T-helper 17 cell (primary cell): ENCODE measurements at places on chromosomes 2 and 18.

GRCh38 chr2:191410646-191411436, 165.6 kb downstream of the MYO1B start:
- no peak for DNase-seq

DNA sequence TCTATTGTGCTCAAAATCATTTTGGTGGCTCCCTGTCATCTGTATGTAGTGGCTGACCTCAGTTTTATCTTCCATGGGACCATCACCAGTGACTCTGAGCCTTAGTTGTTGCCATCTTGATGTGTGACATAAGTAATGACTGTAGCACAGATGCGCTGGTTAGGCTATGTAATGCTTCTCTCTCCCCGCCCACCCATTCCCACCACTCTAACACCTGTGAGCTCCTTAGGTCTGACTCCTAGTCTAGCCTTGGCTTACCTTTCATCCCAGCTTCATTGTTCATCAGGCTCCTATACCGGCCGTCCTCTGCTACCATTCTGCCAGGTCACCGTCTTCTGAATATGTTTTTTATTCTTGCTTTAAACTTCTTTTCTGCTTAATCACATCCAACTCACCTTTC, 17.2 kb downstream of the MYO1B start:
- DNase-seq = no peak

- DNase-seq = no peak
These were observed 165.4 kb downstream of the MYCN start for GRCh38 chr2:16105669-16106281.

GRCh38 chr2:75640621-75641121, 5.9 kb upstream of the MRPL19 start:
- peak; percentile 18 for DNase-seq

GRCh38 chr2:17821535-17822444, 5.5 kb downstream of the MSGN1 start:
- no peak for DNase-seq

- DNase-seq = no peak
These were observed 73.9 kb upstream of the NCKAP5 start for GRCh38 chr2:133641942-133642725.

GRCh38 chr2:160291382-160291781, 91.3 kb upstream of the ITGB6 start:
- DNase-seq = no peak

DNA sequence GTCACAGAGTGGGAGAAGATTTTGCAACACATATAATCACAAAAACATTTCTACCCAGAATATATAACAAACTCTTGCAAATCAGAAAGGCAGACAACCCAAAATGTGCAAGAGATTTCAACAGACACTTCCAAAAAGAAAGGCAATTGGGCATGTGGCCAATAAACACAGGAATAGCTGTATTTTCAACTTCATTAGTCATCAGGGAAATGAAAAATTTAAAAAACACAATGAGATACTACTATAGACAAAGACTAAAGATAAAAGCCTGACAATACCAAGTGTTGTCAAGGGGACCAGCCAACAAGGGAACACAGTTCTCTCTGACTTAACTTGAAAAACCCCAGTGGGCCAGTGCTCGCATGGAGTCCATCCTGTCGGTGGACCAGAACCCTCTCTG, 40.5 kb downstream of the MTHFD2 start:
- no peak for DNase-seq

DNA sequence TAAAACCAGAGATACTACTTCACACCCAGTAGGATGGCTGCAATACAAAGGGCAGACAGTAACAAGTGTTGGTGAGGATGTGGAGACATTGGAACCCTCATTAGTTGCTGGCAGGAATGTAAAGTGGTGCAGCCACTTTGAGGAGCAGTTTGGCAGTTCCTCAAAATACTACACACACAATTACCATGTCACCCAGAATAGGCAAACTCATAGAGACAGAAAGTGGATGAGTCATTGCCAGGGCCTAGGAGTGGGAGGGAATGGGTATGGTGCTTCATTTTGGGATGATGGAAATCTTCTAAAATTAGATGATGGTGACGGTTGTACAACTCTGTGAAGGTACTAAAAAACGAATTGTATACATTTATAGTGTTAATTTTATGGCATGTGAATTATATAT, 54.8 kb downstream of the ATP9B start:
- DNase-seq = no peak

- no peak for DNase-seq
These were observed 136.4 kb downstream of the SCG2 start for GRCh38 chr2:223465793-223466192.

GRCh38 chr2:25505622-25506021, 163.9 kb upstream of the DNMT3A start:
- no peak for DNase-seq

GRCh38 chr2:216888887-216889622, 29.2 kb upstream of the TNP1 start:
- no peak for DNase-seq

DNA sequence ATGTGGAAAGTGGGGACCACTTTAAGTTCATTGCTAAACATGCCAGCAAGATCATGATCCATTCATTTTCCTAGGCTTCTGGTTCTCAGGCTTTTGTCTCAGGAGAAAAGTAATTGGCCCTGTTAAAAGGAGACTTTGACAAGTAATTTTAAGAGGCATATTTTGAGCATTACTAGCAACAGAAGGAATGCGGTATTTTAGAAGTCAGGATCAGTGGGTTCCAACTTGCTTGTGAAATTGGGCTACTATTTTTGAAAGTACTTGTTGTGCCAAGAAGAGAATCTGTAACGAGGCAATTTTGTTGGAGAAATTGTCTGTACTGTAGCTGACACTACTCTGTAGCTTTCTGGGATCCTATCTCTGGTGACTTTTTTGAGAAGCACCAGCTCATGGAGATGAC, 59.4 kb downstream of the CERS6 start:
- no peak for DNase-seq

DNA sequence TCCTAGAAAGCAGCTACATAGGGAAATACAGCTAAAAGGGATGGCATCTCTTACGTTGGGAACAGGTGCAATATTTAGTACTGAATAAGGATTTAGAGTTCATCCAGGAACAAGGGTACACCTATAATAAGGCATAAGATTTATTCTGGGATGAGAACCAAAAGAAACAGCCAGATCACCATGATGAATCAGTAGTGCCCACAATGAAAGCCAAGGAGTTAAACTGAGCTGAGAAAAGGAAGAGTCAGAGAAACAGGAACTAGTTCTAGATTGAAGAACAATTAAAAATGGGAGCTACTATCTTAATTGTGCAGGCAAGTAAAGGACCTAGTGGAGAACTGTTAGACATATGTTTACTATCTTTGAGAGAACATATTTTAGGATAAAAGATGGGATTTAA, 692.3 kb downstream of the LRP1B start:
- no peak for DNase-seq

GRCh38 chr18:6120820-6121279, 225.5 kb upstream of the TMEM200C start:
- no peak for DNase-seq

- no peak for DNase-seq
These were observed 76.8 kb downstream of the ZNF407 start for GRCh38 chr18:74674487-74674886.

DNA sequence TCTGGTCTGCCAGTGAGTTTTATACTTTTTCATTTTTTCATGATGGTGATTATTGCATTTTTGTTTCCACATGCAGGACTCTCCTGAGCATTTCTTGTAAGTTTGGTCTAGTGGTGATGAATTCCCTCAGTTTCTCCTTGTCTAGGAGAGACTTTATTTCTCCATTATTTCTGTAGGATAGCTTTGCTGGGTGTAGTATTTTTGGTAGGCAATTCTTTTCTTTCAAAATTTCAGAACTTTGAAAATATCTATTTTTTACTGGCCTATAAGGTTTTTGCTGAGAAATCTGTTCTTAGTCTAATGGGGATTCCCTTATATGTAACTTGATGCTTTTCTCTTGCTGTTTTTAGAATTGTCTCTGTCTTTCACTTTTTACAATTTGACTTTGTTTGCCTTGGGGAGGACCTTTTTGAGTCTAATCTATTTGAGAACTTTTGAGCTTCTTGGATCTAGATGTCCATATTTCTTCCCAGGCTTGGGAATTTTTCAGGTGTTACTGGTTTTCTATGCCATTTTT, 149.1 kb downstream of the UBR3 start:
- no peak for DNase-seq

DNA sequence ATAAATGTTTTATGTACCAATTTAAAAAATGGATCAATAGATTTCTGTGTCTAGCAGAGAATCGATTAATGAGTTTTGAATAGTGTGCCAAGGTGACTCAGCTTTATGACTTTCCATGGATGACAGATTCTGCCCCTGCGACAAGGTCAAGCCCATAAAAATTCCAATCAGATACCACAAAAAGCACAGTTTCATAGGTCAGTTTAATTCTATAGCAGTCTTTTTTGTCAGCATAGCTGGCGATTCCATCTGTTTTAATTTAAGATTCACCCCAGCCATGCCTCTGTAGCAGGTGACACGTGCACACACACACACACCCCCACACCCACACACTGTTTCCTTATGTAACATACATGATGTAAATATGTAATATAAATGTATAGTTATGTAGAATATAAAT, 28.9 kb downstream of the RAB31 start:
- no peak for DNase-seq

DNA sequence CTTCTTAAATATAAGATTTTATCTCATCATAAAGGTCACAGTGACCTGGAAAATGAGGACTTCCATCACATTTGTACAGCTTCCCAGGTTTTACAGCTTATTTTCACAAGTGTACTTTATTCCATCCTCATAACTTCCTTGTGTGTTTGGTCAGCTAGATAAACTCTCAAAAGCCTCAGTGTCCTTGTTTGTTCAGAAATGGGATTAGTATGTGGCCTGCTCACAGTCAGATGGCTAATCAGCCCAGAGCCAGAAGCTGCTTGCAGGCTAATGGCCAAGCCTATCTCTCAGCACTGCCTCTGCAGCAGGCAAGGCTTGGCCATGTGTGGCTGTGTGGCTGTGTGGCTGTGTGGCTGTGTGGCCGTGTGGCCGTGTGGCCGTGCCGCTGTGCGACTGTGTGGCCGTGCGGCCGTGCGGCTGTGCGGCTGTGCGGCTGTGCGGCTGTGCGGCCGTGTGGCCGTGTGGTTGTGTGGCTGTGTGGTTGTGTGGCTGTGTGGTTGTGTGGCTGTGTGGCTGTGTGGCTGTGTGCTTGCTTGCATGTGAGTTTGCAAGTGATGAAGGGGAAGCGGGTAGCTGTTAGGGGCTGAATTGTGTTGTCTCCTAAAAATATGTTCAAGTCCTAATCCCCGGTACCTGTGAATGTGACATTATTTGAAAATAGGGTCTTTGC, 233.0 kb upstream of the TNP1 start:
- DNase-seq = no peak

- DNase-seq = no peak
These were observed 38.9 kb upstream of the FBXO11 start for GRCh38 chr2:47945046-47945781.

DNA sequence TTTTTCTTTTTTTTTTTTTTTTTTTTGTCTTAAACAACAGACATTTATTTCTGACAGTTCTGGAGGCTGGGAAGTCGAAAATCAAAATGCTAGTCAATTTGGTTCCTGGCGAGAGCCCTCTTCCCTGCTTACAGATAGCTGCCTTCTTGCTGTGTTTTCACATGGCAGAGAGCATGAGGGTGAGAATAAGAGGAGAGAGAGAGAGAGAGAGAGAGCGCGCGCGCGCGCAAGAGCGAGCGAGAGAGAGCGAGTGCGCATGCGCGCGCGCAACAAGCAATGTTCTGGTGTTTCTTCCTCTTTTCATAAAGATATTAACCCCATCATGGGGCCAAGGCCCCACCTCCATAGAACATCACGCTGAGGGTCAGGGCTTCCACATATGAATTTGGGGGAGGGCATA, 20.9 kb downstream of the MTCL1 start:
- no peak for DNase-seq

- no peak for DNase-seq
These were observed 87.7 kb upstream of the LPIN2 start for GRCh38 chr18:3100498-3101132.

DNA sequence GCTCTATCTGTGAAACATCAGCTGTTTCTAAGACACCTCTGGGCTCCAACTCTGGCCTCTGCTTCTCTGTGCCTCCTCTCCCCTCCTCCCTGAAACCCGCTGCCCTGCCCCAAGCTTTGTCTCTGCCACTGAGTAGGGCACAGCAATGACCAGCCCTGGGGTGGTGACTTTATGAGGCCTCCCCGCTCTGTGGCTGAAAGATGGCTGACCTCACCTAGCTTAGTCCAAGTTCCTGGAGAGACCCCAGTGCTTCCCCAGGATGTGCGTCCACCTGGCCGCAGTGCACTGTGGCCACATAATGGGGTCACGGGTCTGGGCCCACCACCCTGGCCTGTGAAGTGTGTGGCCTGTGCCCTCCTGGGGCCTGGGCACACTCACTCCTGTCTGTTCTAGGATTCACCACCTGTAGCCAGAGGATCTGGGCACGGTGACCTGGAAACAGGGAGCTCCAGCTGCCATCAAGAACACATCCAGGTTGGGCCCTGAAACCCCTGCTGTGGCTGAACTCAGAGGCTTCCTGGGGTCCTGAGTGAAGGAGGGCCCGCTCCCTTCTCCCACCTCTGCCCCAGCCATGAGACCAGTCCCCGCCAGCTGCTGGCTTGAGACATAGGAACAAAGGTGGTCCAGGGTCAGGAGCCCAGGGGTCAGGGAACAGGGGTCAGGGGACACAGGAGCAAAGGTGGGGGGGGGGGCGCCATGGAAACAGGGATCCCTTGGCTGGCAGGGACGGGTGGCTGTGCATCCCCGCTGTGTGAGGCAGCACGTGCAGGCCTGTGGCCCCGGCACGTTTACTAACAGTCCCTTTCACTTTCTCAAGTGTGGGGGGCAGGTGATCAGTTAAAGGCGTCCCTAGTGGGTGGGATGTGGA, 29.3 kb upstream of the OTOS start:
- no peak for DNase-seq

- no peak for DNase-seq
These were observed 136.9 kb downstream of the UXS1 start for GRCh38 chr2:106057206-106057605.

GRCh38 chr2:42976351-42976750, 184.0 kb upstream of the HAAO start:
- DNase-seq = no peak

DNA sequence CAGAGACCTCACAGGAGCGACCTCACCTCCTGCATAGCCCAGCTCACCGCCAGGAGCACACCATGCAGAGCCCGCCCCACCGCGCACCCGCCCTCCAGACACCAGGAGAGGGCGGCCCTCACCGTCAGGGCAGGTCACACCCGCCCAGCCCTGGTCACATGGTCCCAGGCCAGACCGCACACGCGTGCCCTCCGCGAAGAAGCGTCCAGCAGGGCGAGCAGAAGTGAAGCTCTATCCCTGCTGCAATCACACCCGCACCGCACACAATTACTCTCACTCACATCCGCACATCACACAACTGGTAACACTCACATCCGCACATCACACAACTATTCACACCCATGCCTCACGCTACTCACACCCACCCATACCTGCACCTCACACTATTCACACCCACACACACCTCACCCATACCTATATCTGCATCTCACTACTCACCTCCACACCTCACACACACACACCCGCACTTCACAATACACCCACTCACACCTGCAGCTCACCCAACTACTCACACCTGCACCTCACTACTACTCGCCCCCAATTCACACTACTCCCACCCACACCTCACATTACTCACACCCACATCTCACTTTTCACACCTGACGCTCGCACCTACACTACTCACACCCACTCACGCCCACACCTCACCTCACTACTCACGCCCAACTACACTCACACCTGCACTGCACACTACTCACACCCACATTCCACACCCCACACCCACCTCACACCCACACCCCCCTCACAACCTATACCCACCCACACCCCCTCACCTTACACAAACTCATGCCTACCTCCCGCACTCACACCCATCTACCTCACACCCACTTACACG, 242.0 kb downstream of the HDAC4 start:
- DNase-seq = peak; percentile 3
